ENCODE measurements at places on chromosomes 11 and 22.

GRCh38 chr11:69774354-69775162 is 583 bp downstream of the FGF4 start:
- no peak for DNase-seq

DNA sequence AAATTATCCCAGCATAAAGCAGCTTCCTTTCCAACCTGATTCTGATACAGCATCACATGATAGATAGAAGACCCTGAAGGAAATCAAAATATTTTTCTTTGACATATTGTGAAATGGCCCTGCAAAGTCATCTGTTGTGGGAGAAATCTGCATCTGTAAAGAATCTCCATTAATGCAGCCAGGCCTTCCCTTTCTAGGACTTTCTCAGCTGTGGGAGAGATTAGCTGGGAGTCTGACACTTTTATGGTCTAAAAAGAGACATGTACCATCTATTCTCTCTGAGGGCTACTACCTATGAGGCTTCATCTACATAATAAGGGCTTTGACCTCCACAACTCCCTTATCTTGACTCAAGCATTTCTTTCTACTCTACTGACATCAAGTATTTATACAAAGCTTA is 238.1 kb downstream of the SWAP70 start:
- no peak for DNase-seq

DNA sequence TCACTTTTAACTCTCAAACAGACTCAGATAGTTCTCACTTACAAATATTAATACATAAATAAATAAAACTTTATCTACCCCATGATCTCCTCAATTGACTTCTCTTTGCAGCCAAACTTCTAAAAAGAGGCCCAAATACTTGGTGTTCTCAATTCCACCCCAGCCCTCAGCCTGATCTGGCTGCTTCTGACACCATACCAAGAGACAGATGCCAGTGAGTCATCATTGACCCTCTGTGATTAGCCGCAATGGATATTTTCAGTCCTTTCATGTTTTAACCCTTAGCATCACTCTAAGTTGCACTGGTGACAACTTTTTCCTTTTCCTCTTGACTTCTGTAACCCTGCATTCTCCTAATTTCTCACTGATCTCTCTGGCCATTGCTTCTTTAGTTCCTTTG is 184.1 kb upstream of the ARHGAP20 start:
- no peak for DNase-seq

- no peak for DNase-seq
These were observed 635 bp downstream of the SCARF2 start for GRCh38 chr22:20436768-20437612.

GRCh38 chr11:1293619-1294015 is 15.8 kb downstream of the TOLLIP start:
- no peak for DNase-seq

- no peak for DNase-seq
These were observed 5.5 kb upstream of the DUSP18 start for GRCh38 chr22:30673136-30673535.

- DNase-seq: no peak
These were observed 22.1 kb downstream of the CD6 start for GRCh38 chr11:60993615-60994014.

- no peak for DNase-seq
These were observed 47.5 kb upstream of the TCF20 start for GRCh38 chr22:42317691-42318547.

- no peak for DNase-seq
These were observed 33.2 kb downstream of the PPP2R1B start for GRCh38 chr11:111733016-111733415.

- no peak for DNase-seq
These were observed at the start of gene TSGA10IP for GRCh38 chr11:65945430-65945911. Gene TSGA10IP, plus strand, starts transcription at chr11:65945480. Its CDS starts 196 bp downstream, at chr11:65945676.

DNA sequence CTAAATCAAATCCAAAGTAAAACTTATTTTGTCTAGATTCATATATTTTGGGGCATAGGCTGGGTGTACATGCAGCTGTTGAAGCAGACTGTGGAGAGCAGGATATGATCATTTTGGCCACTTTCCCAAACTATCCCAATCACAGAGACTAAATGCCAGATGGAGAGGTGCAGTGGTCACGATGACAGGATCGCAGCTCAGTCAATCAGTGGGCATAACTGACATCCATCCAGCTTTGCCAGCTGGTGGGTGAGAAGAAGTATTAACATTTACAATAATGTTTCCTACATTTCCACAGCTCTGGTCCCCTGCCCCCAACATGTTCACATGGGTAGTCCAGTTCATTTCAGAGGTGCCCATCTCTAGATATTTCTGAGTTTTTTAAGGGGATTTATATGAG is 255.5 kb upstream of the SESN3 start:
- DNase-seq: no peak

- DNase-seq: no peak
These were observed 12.0 kb downstream of the PRSS23 start for GRCh38 chr11:86812322-86812670.

Data from esophagus squamous epithelium (tissue), 5 donors.